ENCODE measurements at places on chromosomes 7 and 10.

DNA sequence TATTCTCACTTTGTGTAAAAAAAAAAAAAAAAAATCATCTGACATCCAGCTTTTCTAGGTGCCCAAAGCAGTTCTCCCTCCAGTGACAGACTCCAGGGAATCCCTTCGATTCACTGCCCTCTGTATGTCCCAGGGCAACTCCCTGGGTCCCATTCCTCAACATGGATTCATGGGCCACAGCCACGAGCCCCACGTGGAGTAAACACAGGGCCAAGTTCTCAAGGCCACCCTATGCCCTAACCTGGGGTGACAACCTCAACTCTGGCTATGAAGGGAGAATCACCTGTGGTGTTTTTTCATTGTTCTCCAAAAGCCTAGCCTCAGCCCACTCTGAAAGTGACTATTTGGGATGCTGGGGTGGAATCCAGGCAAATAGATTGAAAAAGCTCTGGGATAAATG is 3.4 kb downstream of the BNIP3 start:
- DNase-seq, result no peak

- no peak for DNase-seq
Observed at GRCh38 chr7:14125998-14126397, 136.5 kb upstream of the ETV1 start.

GRCh38 chr7:44498230-44498954 is 7.9 kb upstream of the NUDCD3 start:
- no peak for DNase-seq

GRCh38 chr7:138317044-138317596 is 142.9 kb upstream of the TRIM24 start:
- no peak for DNase-seq

- no peak for DNase-seq
Observed at GRCh38 chr10:91924212-91925021, 847 bp downstream of the BTAF1 start.

DNA sequence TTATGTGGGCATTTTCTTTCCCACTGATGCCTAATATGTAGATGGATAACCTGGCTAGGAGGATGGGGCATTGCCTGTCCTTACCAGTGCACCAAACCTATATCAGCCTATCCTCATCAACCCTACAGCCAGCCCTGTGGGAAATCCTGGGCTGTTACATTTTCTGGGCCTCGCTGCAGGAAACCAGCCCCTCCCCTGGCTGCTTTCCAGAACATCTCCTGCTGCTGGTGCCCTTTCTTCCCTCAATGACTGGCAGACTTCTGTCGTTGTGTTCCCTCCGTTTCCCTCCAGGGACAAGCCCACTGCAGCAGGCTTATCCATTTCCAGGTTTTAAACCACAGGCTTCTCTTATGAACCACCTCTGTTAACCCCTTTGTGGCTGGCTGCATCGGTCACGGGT is 486.1 kb upstream of the COBL start:
- no peak for DNase-seq

DNA sequence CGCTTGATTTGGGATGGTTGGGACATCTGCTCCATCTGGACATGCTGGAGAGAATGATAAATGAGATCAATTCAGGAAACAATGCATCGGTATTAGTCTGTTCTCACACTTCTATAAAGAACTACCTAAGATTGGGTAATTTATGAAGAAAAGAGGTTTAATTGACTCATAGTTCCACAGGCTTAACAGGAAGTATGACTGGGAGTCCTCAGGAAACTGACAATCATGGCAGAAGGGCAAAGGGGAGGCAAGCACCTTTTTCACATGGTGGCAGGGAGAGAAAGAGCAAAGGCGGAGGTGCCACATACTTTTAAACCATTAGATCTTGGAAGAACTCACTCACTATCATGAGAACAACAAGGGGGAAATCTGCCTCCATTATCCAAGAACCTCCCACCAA is 16.8 kb upstream of the TSPAN12 start:
- no peak for DNase-seq

GRCh38 chr7:56493196-56493595 is 377.0 kb upstream of the NUPR2 start:
- no peak for DNase-seq

DNA sequence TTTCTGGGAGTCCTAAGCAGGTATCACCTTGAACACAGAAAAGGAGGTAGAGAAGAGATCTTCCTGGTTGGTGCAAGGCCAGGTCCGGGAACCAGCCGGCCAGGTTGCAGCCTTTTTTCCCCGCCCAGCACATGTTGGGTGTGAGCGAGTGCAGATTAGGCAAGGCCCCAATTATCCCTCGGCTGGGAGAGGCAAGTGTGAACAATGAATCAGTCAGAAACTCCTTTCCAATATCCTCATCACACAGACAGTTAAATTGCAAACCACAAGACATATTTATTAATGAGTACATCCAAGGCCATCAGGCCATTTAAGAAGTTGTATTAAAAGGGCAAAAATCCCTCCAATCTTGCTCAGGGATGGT is 115.0 kb upstream of the AFAP1L2 start:
- DNase-seq, result no peak

- no peak for DNase-seq
Observed at GRCh38 chr10:86654411-86655172, at the start of gene OPN4. TSS of gene OPN4 (plus strand) at chr10:86654547. CDS start at chr10:86654784, 237 bp downstream.

GRCh38 chr7:129412501-129412900 is 21.7 kb upstream of the STRIP2 start:
- no peak for DNase-seq

DNA sequence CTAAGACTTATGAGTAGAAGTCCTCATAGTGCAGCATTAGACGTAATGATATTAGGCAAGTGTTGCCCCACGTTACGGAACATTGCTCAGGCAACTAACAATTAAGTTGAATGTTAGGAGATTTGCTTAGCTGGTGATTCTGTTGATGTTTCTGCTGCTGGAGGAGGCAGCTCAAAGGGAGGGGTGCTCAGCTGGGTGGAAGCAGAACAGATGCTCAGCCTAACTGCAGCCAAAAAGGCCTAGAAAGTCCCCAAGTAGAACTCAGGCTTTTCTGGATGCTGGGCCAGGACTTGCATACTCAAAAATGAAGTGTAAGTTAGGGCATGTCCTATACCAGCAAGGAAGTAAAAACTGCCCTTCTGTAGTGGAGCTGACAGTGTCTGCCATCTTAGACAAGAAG is 201.4 kb downstream of the ADRA2A start:
- DNase-seq, result no peak

GRCh38 chr10:4243651-4244050 is 458.6 kb upstream of the KLF6 start:
- no peak for DNase-seq

DNA sequence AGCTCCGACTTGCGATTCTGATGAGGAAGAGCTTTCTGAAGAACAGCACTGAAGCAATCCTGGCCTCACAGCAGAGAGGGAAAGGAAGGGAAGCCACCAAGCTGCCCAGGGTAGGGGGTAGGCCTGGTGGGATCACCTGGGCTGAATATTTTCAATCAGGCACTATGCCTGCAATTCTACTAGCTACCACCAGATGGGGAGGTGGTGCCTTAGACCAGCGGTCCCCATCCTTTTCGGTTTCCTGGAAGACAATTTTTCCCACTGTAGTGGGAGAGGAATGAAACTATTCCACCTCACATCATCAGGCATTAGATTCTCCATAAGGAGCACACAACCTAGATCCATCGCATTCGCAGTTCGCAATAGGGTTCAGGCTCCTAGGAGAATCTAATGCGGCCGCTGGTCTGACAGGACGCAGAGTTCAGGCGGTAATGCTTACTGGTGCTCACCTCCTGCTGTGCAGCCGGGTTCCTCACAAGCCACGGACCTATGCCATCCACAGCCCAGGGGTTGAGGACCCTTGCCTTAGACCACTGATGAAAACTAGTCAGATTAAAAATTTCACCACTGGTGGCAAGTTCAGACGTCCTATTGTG is 2.7 kb downstream of the LRRC20 start:
- DNase-seq, result no peak

DNA sequence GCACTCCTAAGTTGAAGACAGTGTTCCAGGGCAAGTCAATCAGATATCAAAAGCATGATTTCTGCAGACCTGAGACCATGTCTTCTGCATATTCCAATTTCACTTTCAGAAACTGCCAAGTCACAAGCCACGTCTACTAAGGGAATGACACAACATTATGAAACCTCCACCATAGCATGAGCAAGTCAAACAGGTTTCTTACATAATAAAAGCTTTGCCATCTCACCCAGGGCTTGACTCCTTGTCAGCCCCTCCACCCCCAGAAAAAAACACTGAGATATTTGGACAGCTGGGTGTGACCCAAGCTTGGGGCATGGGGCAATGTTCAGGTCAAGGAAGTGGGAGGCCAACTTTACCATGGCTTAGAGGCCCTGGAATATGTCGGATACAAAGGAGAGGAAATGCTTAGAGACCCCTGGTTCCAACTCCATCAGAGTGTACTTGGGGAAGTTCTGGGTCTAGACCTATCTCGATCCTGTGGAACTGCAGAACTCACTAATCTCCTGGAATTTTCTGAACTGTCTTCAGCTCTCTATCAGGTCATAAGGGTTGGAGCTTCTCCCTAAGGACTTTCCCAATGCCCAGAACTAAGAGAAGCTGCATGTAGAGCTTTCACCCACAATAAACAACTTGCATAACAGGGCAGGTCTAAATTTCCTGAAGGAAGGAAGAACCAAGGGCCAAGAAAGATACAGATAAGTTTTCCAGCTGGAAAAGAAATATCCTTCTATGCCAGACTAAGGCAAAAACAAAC is 80.6 kb upstream of the NAMPT start:
- no peak for DNase-seq

DNA sequence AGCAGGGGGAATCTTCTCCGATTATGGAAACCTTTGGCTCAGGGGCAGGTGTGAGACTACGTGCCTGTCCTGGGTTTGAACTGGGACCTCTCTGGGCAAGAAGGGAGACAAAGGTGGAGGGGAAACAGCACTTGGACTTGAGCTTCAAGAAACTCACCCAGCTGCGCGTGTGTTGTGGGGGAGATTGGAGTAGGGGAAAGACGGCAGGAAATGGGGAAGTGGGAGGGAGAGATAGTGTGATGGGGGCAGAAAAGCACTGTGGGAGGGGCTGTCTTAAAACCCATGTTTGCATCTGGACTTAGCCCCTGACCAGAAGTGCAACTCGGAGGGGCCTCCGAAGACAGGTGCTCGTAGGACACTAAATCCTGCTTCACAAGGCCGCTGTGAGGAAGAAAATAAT is 107.0 kb downstream of the HIP1 start:
- DNase-seq, result no peak

GRCh38 chr10:62548686-62549085 is 174.5 kb downstream of the ZNF365 start:
- no peak for DNase-seq

DNA sequence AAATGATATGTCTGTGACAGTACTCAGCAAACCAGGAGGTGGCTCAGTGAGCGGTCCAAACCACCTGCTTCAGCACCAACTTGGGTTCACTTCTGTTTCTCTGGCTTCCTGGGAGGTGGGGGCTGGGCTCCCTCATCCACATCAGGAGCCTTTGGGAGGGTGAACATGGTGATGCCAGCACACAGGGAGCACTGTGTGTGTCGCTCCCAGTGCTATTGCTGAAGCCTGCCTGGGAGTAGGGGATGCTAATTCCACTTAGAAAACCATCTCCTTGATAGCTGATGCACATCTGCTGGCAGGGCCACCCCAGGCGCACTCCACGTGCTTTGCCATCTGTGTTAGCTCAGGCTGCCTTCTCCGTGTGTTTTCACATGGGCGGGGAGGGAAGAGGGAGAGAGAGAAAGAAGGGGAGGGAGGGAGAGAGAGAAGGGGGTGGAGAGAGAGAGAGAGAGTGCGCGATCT is 58.0 kb downstream of the RAMP3 start:
- no peak for DNase-seq

GRCh38 chr7:114209968-114210367 is 204.6 kb upstream of the FOXP2 start:
- DNase-seq, result no peak

DNA sequence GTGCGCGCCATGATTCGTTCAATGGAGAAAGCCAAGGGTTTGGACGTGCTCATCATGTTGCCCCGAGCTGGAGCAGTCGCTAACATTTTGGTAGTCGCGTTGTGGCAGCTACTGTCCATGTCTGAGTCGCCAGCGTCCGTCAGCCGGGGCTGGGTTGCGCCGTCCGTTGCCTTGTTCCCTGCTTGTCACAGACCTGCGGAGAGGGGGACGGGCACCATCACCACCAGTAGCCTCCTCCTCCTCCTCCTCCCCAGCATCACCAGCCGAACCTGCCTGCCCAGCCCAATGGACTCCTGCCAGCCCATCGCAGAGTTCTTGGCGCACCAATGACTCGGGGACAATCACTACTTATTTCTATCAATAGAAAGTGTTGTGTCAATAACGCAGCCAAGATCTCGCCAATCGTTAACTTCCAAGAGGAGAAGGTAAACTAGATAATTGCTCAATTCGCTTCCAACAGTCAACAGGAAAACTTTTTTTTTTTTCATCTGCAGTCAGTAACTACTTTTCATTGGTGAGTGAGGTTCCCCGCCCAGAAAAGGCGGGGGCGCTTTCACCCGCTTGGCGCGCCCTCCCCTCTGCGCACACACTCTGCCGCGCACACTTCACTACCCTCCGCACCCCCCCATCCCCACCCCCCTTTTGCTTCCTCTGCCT is at the start of gene FEZF1:
Gene FEZF1, minus strand, starts transcription at position 432 of the 657 bp plus-strand sequence. Its CDS starts 313 bp downstream, at position 119.
- DNase-seq, result no peak

- no peak for DNase-seq
Observed at GRCh38 chr7:21898265-21898930, 47.3 kb downstream of the CDCA7L start.

- no peak for DNase-seq
Observed at GRCh38 chr10:95663496-95663895, 7.0 kb upstream of the ALDH18A1 start.

- DNase-seq, result no peak
Observed at GRCh38 chr10:78551184-78552005, 517.4 kb upstream of the ZMIZ1 start.

DNA sequence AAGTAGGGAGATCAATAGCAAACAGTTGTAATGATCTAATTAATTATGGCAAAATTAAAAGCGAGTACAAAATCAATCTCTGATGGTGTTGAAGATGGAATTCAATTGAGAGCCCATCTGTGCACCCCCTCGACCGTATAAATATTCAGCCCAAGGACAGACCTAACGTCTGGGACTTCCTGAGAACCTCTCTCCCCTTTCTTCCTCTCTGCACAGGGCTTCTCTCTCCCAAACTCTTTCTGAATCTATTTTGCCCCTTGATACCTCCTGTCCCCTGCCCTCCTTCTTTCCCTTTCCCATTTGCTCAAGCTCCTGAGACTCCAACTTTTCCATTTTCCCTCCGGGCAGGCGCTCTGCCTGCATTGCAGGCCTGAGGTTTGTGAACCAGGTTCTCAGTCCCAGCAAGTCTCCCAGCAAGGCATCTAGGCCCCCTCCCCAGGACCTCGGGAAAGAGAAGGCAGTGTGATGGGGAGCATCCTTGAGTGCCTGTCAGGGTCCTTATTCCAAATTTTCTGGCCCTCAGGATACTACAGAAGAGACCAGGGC is 8.5 kb upstream of the PAX2 start:
- DNase-seq, result no peak

DNA sequence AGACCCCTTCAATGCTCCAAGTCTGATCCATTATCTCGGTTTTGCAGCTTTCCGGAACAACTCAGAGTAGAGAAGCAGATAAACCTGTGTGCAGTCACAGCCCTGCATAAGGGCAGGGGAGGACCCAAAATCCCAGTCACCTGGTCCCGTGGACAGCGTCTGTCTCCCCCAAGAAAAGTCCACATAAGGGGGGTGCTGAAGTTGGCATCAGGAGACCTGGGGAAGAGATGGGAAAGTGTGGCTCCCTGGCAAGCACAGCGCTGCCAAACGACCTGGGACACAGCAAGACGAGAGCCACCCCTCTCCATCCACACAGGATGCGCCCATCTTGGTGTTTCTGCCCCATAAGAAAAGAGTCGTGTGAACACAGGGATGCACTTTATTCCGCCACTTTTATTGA is 27.9 kb downstream of the ASB13 start:
- DNase-seq, result no peak

- peak; percentile 16 for DNase-seq
Observed at GRCh38 chr7:111083413-111083812, 7.5 kb upstream of the LRRN3 start.
